Eye (tissue), 1 donor: ENCODE measurements at places on chromosomes 12 and 14.

DNA sequence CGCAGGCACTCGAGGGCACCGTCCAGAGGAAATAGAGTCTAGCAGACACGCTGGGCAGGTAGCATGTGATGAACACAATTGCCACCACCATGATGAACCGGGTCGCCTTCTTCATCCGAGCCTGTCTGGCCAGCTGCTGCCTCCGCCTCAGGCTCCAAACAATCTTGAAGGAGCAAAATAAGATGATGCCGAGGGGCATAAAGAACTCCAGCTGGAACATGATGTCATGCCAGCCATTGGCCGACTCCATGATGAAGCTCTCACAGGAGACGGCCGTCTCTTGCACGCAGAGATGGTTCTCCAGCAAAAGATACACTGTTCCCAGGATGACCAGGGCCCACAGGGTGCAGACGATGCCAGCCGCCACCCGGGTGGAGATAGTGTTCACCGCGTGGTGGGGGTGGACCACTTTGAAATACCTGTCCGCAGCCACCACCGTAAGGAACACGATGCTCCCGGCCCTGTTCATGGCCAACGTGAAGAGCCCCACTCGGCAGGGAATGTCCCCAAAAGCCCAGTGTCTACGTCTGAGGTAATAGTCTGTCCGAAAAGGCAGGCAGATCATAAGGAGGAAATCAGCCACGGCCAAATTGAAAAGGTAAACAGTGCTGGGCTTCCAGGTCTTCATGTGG is 945 bp downstream of the HCAR1 start:
- no peak for DNase-seq

- no peak for DNase-seq
These were observed 650 bp downstream of the LLPH start for GRCh38 chr12:66129934-66130266.

GRCh38 chr12:19833775-19834501 is 394.6 kb downstream of the AEBP2 start:
- no peak for DNase-seq

GRCh38 chr12:79267580-79267979 is 403.0 kb downstream of the SYT1 start:
- DNase-seq, result no peak

GRCh38 chr14:106837870-106838269 is 1311.5 kb downstream of the TMEM121 start:
- no peak for DNase-seq

GRCh38 chr14:53778263-53778662 is 178.4 kb downstream of the BMP4 start:
- no peak for DNase-seq

GRCh38 chr12:25811656-25812126 is 146.8 kb upstream of the RASSF8 start:
- DNase-seq, result no peak

DNA sequence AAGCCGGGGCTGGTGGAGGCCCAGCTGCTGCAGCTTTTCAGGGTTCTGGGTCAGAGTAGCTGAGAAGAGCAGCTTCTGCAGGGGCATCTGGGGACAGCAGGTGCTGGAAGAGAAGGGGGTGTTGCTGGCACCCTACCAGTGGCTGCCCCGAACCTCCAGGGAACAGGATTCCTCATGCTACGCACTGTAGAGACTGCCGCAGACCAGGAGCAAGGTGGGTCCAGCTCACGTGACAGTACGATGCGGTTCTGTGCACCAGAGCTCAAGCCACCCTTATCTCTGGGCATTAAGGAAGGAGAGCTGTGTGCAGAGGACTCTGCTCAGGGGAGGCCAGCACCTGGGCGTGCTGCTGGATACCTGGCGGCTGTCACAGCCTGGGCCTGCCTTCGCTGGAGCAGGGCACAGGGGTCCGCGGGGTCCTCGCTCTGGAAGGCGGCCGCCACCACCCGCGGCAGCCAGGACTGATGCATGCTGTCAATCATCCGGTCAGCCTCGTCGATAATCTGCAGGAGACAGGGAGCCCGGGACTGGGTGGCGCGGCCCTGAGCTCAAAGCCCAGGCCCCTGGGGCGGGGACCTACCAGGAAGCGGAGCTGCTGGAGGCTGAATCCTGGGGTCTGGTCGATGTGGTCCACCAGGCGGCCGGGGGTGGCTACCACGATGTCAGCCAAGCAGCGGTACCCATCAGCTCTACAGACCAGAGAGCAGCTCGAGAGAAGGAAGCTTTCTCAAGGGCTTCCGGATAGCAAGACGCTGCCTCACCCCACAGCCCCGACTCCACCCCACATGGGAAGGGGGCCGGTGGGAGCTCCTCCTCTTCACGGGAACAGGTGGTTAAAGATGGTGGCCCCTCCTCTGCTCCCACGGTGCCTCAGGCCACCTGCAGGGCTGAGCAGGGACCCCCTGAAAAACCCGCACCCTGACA is 2.9 kb downstream of the DDX51 start:
- DNase-seq, result no peak

- DNase-seq, result no peak
These were observed 237.6 kb upstream of the AMIGO2 start for GRCh38 chr12:47317175-47317915.

GRCh38 chr12:52540531-52540930 is 12.4 kb downstream of the KRT71 start:
- no peak for DNase-seq

DNA sequence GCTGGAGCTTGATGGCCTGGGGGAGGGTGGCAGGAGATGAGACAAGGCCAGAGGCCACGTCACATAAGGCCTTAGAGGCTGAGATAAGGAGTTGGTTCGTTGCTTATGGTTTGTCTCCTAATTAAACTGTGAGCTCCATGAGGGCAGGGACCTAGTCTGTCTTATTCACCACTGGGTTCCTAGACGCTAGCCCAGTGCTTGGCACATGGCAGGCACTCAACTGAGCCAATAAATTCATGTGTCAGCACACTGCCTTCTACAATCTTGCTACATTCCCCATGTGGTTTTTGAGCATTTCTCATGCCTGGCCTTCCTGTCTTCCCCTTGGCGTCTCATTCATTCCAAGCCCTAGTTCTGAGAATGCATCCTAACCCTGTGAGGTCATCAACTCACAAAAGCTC is 92.5 kb upstream of the MED13L start:
- no peak for DNase-seq

DNA sequence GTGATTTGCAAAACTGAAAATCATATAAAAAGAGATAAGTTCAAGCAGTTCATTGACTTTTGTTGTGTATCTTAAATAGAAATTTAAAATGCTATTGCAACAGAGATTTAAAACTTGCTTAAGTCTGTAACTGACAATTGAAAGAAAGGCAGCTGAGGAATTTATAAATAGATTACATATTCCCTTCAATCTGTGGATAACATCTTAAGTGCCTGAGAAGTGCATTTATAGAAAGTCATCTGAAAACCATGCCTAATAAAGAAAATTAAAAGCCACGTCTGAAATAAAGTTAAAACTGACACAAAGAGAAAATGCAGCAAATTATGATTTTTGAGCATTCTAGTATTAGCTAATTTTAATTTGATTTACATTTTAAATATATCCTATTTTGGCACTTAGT is 479.8 kb downstream of the MDGA2 start:
- no peak for DNase-seq

DNA sequence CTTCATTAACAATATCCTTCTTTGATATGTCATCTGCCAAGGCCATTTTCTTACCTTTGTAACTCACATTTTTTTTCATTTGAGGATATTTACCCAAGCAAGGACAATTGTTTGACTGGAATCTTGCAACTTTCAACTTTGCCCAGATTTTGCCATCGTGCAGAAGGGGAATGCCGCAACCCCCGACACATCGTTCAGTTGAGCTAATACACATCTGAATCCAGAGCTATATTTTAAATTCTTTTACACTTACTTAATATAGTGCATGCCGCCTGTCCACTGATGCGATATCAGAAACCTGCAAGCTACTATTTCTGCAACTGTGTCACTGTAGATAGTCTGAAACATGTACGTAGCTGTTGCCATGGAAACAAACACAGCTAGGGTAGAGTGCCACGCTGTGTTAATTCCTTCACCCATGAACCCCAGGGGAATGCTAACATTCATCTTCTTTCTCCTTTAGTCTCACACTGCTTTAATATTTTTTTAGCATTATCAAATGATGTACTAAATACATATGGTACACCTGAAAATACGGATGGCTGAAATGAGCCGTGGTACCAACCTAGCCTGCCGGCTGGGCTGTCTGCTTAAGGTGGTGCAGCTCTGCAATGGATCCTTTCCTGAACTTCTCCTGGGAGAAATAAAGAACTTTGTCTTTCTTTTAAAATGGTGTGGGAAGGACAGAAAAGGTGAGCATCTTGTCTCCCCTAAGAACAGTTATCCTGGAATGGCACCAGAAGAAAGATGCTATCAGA is 77.0 kb upstream of the FOXN3 start:
- DNase-seq, result peak; percentile 87

DNA sequence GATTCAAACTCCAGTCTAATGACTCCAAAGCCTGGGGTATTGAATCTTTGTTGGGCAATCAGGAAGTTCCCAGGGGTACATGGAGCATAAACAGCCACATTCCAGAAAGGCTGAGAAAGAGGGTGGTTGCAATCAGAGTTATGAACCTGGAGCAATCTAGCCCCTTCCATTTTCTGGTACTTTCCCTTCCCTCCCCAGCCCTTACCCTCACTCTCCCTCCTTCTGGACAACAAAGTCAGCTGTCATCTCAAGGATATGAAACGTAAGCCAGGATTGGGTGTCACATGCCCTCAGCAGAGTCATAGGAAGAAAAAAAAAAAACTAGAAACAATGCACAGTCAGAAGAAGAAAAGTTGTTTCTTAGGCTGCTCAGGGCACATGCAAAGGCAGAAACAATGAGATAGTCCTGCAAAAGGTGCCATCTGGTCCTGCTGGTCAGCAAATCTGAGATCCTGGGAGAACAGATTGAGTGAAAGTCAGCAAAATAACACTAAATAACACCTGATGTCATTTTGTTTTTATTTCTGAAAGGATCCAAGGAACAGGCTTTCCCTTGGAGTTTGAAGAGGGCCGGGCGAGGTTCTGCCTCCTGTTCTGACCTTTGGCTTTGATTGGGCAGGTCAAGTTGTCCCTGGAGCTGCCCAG is 27.1 kb downstream of the TMEM229B start:
- DNase-seq, result no peak

DNA sequence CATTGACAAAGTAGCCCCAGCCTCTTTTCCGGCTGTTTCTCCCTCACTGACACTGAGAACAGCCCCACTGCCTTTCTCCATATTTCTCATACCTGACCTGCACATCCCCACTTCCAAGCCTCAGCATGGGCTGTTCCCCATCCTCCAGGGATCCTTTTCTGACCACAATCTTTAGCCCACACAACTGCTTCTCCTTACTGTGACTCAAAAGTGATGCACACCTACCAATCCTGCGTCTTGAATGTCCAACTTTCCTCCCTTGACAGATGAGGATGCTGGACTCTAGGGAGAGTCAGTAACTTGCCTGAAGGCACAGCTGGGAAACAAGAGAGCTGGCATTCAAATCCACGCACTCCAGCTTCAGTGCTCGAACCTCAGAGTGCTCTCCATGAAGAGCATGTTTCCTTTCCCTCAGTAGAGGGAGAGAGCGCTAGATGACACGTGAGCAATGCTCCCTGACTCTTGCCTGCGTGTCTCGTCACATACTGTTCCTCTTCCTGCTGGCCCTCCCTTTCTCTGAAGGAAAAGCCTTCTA is 75.6 kb downstream of the NTF3 start:
- DNase-seq, result no peak

GRCh38 chr12:125148316-125148715 is 83.1 kb downstream of the AACS start:
- no peak for DNase-seq

GRCh38 chr14:97994020-97994531 is 1196.9 kb downstream of the VRK1 start:
- no peak for DNase-seq

GRCh38 chr12:18551106-18551505 is 186.7 kb downstream of the PLCZ1 start:
- DNase-seq, result no peak

GRCh38 chr12:1676043-1676442 is 14.8 kb upstream of the ADIPOR2 start:
- no peak for DNase-seq

DNA sequence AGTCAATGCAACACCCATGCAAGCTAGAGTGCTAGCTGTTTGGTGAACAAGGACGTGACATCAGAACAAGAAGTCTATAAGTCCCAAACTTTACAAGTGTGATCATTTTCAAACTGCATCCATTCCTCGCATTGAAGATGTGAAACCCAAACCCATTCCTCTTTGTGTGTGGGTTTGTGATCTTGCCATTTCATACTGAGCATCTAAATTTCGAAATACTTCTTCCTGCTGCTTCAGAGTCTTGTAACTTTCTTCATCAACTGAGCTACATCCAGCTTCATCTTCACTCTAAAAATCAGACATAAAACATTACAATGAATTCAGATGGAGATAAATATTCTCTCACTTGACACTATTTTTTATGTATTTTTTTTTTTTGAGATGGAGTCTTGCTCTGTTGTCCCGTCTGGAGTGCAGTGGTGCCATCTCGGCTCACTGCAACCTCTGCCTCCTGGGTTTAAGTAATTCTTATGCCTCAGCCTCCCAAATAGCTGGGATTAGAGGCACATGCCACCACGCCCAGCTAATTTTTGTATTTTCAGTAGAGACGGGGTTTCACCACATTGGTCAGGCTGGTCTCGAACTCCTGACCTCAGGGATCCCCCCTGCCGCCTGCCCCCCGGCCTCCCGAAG is 4.8 kb upstream of the ZCCHC8 start:
- DNase-seq, result no peak

GRCh38 chr12:39946361-39947280 is 159.3 kb downstream of the SLC2A13 start:
- DNase-seq, result no peak

GRCh38 chr12:57965766-57966165 is 24.4 kb downstream of the ATP23 start:
- no peak for DNase-seq

GRCh38 chr14:37088356-37089215 is 83.8 kb downstream of the SLC25A21 start:
- DNase-seq, result no peak

GRCh38 chr12:102958073-102958829 is 777 bp downstream of the ASCL1 start:
- peak; percentile 83 for DNase-seq

- DNase-seq, result no peak
These were observed 137.1 kb downstream of the BRMS1L start for GRCh38 chr14:35963209-35963608.

DNA sequence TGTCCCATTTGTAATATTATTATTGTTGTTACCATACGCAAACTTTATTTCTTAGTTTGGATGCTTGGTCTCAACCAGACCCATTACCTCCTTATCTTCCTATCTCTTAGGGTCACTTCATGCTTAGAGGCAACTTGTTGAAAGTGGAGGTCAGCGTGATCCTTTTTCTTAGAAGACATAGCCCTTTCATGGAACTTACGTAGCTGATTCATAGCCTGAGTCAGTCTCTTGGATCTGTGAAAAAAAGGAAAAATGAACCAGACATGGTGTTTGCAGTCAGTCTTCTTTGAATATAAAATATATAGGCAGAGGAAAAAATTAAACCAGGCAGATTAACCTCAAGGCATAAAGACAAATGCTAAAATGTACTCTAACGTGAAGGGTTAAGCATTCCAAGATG is 613.7 kb downstream of the DIO2 start:
- no peak for DNase-seq

DNA sequence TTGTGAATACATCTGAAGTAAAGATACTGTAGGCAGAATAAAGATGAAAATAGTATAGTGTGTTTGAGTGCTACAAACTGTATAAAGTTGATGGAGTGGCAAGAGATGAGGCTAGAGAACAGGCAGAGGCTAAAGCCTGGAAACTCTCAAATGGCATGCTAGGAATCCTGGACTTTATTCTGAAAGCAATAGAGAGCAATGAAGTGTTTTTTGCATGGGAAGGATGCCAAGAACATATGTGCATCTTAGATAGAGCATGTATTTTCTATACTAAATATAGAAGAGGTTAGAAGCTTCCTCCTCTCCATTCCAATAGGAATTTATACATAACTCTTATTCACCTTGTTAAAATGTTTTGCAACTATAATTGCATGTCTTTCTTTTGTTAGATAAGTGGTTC is 86.3 kb upstream of the TMTC2 start:
- no peak for DNase-seq
